ENCODE measurements at places on chromosomes 5 and 9.

DNA sequence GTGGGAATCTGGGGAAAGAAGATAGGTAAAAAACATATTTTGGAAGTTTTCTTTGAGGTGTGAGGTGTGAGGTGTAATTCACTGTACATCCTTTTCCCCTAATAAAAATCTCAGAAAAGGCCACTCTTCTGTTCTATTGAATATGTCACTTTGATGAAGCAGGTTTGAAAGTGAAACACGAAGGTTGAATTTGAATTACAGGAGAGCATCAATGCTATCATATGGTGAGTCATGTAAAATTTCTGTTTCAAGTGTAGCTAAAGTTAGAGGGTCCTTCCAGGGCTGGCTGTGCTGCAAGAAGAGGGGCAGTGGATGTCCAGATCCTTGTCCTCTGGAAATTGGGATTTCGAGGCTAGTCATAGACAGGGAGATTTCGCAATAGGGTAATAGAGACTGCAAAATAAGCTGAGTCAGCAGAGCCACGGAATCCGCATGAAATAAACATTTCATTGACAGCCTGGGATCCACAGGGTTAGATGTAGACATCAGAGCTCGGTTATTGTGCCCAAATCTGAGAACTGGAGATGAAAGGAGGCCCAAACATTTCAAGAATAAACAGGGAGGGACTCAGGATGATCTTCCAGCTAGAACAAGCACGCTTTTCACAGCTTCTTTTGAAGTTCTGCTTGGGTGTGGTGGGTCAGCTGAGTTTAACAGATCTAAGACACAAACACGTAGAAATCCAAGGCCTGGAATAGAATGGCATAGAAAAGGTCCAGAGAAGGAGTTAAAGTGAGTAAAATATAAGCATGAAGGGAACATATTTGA is 194.4 kb upstream of the CDKN2B start:
- no peak for DNase-seq

DNA sequence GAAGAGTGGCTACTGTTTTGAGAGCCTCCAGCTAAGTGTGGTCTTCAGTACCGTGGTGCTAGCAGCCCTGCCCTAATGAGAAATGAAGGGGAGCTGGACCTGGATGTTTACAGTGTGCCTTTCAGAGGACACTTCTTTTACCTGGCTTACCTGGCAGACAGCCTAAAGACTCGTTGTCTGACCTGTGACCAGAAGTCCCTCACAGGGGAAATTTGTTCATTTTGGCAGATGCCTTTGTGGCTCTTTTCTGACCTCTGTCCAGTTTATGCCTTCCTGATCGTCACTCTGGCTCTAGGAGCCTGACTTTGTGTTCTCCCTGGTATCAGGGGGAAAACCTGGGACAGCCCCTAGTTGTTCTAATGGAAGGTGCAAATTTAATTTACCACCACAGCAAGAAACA is 475.1 kb downstream of the DMRTA1 start:
- no peak for DNase-seq

- DNase-seq = no peak
Observed at GRCh38 chr9:102035929-102036328, 297.5 kb upstream of the GRIN3A start.

GRCh38 chr9:127534250-127534906 is 77.7 kb upstream of the STXBP1 start:
- no peak for DNase-seq

DNA sequence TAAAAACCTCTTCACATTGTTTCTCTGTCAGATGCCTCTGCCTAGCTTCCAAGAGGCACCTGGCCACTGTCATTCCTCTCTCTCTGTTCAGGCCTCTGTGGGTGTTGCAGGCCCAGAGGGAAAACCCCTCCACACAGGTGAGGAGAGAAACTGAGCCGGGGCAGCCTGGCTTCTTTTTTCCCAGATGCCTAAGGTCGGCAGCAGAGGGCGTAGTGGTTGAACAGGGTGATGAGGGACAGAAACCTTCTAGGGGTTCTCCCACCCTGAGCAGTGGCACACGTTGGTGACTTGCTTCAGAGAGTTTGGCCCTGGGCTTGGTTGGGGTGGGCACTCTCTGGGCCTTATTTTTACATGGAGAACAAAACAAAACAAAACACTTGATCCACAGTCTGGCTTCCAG is 12.2 kb downstream of the IL9 start:
- DNase-seq = no peak

DNA sequence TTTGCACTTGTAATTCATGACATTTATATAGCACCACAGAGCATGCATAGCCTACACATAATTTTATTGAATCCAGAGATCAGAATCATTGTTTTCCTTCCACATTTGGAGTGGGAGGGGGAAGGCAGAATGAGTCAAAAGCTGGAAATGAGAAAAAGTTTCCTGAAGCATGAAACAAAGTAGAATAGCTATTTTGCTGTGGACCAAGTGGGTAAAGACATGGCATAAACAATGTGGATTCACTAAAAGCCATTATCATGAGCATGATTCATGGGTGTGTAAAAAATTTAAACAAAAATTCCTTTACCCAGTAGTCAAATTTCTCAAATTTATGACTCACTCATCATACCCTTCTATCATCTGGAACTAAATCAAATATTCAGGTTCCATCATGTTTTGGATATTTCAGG is 97.9 kb downstream of the YIPF5 start:
- DNase-seq = no peak

GRCh38 chr9:98085058-98085457 is 28.5 kb downstream of the NANS start:
- no peak for DNase-seq

GRCh38 chr5:125125031-125125823 is 378.8 kb upstream of the ZNF608 start:
- DNase-seq = no peak

DNA sequence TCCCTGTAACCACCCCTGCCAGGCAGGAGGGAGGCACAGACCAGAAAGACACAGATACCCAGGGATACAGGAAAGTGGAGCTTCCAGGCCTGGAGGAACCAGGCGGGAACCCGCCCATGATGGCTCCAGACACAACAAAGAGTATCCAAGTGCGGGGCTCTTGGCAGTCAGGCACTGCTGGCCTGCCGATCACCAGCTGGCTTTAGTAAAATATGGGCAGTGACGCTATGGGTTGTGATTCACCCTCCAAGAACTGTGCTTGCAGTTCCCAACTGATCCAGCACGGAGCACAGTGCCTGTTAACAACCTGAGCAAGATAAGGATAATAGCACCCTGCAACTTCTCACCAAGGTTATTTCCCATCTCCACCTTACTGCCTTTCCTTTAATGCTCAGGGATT is 463.3 kb downstream of the IRX1 start:
- no peak for DNase-seq

DNA sequence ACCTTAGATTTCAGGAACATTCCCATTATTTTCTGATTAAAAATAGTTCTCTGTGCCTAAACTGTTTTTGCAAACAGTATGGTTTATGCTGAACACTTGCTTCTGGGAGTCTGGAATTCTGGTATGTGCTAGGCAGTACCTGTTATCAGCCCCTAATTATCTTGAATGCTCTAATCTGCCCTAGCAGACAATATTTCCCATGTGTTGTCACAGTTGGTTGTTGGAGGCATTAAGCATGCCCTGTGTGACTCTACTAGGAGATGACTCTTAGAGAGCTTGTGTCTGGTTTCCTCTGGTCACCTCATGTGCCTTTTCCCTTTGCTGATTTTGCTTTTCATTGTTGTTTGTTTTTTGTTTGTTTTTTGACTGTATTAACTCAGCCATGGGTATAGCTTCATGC is 36.6 kb downstream of the UHRF2 start:
- no peak for DNase-seq

DNA sequence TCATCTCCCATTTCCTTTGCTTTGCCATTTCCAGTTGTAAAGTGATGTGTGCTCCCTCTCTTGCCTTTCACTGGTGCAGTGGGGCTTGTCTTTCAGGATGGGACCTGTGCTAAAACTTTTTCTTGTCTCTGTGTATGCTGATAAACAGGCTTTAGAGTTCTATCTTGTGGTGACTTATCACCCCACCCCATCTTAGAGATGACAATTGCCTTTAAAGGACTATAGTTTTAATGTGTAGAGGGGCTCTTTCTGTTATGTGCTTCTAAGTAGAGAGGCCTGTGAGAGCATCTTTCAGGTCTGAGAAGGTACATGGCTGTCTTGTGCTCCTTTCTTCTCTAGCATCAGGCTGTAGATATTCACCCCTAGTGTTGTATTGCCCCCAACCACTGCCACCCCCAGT is 21.9 kb downstream of the MAN2A1 start:
- no peak for DNase-seq

DNA sequence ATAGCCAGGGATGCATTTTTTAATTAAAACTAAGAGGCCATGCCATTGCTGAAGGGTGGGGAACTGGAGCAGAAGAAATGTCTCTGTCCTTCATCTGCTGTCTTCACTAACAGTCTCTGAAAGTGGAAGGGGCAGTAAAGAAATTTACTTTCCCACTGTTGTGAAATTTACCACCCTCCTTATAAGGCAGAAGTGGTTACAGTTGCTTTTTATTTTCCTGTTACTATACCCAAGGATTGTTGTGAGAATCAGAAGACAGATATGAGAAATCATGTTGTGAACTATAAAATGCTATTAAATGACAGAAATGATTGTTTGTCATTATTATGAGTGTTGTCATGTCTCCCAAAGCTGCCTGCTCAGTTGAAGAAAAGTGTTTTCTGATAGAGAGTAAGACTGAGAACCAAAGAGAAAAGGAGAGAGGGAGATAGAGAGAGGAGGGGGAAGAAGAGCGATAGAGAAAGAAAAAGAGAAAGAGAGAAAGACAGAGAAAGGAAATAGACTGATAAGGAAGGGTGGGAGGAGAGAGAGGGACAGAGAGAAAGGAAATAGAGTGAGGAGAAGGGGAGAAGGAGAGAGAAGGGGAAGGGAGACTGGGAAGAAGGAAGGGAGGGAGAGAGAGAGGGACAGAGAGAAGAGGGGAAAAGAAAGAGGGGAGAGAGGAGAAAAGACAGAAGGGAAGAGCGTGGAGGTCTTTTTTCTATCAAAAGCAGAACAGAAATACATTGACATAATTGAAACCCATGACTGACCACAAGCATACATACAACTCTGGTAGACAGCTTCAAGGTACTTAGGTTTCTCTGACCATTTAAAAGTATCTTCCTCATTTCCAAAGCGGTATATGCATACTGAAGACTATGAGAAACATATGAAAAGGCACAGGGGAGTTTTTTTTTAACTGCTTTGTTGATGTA is 22.5 kb downstream of the SEC61B start:
- no peak for DNase-seq

DNA sequence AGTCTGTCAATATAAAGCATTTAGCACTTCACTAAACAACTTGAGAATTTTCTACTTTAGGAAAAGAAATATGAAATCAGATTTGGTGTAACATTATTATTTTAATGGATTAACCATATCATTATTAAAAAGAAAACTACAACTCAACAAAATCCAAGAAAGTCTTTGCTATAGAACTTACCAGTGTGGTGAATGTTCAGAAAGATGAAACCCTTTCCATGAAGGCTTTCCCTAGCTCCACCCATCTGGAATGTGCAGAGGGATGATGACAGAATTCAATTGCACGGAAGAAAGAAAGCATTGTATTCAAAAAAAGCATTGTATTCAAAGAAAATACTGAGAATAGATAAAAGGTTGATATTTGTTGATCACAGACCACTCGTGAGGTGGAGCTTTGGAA is 328.6 kb upstream of the NUDT12 start:
- DNase-seq = peak; percentile 25

DNA sequence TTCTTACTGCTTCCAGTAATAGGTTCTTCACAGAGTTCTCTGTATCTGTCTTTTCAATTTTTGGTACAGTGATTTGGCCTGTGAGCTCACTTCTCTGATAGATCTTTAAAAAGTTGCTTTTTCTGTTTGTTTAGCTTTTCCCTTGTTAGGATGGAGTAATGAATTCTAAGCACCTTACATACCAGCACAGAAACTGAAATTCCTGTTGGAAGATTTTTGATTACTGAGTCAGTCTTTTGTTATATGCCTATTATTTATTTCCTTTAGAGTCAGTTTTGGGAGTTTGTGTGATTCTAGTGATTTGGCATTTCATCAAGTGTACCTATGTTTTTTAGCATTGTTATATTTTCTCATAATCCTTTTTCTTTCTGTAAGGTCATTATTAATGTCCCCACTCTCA is 37.6 kb upstream of the IPPK start:
- no peak for DNase-seq

DNA sequence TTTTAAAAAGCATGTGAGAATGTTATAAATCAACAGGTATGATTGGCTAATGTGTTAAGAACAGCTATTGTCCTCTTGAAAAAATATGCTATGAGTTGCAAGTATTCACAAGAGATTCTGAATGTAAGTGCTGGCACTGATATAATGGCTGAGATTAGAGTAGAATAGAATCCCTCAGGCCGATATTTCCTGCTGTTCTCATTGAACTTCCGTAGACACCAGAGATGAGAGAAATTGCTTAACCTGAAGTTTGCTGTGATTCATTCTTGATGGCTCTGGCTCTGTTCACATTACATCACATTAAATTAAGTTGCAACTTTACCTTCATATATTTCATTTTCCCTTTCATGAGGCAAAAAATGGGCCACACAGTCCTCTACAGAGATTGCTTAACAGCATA is 114.5 kb downstream of the BAAT start:
- no peak for DNase-seq

DNA sequence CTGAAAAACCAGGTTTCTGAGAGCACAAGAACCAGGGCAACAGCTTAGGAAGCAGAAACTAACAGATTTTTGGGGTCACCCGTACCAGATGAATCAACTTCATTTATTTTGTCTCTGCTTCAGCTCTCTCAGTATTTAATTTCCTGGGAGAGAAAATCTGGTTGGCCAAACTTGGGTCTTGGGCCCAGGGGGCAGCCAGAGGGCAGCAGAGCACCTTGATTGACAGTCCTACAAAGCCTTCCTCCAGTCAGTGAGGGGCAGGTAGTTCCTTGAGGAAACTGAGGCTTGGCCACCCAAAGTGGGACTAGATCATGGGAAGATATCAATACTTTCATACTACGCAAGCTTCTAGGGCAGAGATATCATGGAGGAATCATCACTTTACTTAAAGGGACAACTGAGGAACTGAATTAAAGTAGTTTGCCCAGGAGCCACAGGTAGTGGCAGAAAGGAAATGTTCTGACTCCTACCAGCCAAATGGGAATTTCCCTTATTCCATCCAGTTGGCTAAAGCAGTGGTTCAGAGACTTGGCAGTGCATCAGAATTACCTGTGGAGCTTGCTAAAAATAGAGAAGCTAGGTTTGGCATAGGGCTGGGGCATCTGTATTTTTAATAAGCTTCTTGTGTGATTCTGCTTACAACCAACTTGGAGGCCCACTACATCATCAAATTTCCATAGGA is 21.5 kb upstream of the ARHGAP26 start:
- no peak for DNase-seq

DNA sequence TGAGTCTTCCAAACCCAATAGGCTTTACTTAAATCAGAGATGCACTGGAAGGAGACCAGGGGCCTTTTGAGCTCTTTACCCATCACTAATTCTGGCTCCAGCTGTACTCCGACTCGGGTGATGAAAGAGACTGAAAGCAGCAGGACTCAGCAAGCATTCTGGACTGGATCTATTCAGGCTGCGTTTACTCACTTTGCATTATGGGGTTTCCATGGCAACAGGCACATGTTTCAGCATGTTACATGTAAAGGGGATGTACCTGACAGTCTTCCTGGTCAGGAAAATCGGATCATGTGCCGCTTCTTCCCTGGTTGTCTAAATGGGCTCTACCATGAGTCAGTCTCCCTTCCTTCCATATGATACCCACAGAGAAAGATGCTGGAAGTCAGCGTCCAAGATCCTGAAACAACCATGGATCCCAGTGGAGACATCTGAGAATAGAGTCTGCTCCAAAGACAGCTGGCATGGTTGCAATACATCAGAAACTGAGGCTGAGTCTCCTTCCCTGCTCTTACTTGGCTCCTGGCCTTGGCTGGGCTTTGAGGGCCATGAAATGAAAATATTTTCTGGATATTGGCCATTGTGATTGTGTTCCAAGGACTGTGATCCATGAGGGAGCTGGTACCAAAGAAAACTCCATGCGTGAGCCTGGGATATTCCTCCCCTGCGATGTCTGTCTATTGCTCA is 102.5 kb upstream of the TNC start:
- peak; percentile 15 for DNase-seq

Measured in head of caudate nucleus (tissue), 42 donors.